ENCODE measurements at places on chromosomes 1 and 21.

DNA sequence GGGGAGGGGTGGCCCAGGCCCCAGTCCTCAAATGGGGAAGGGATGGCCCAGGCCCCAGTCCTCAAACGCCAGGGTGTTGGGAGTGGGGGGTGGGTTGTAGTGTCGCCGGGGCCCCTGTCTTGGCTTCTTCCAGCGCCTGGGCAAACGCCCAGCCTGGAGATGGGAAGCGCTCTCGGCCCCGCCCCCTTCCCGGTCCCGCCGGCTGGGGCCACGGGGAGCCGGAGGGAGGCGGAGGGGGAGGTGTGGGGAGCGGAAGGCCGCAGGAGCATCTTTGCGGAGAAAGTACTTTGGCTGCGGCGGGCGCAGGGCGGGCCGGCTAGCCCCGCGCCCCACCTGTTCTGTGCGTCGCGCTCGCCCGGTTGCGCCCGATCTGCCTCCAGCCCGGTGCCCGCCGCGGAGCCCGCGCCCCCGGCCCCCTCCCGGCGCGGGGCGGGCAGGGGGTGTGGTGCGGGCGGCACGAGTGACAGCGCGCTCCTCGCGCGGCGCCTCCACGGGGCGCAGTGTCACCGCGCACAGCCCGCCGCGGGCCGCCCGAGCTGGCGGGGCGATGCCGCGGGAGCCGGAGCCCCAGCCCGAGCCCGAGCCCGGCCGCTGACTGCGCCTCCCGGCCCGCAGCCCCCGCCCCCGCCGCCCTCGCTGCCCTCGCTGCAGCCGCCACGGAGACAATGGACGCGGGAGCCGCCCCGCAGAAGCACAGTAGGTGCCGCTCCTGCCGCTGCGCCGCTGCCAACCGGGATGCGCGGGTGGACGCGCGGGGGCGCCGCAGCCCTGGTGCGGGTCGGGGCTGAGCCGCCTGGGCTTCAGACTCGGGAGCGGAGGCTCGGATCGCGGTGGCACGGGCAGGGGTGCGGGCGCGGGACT lies 31.1 kb upstream of the PEX10 start:
- DNase-seq, result no peak

- DNase-seq, result no peak
Observed at GRCh38 chr1:201421041-201421440, 489 bp downstream of the TNNI1 start.

GRCh38 chr1:15033264-15033663 lies 120.3 kb upstream of the TMEM51 start:
- DNase-seq, result no peak

DNA sequence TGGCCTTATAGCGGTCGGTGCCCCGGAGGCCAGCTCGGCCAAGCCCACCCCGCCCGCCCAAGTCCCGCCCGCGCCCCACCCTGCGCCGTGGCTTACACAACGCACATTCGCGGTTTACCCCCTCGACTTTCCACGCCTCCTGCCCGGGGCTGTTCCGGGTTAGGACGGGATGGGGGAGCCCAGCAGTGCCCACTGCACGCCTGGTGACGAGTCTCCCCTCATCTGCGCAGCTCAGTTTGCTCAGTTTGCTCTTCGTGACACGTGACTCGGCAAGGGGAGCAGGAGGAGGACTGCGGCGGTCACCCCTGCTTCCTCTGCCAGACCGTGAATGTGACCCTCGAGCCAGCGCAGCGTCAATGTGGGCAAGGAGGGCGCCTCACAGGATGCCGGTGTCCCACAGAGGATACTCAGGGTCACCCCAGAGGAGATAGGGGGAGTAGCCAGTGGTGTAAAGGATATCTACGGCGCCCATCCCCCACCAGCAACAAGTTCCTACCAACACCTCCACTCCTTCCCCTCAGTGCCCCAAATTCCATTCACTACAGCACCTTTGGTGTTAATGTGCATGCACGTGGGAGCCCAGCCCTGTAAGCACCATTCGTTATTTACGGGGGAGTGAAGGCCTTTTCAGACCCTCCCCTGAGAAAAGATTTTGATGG lies 350 bp upstream of the S100A6 start:
- no peak for DNase-seq

- no peak for DNase-seq
Observed at GRCh38 chr21:43911015-43911934, 46.3 kb downstream of the AGPAT3 start.

DNA sequence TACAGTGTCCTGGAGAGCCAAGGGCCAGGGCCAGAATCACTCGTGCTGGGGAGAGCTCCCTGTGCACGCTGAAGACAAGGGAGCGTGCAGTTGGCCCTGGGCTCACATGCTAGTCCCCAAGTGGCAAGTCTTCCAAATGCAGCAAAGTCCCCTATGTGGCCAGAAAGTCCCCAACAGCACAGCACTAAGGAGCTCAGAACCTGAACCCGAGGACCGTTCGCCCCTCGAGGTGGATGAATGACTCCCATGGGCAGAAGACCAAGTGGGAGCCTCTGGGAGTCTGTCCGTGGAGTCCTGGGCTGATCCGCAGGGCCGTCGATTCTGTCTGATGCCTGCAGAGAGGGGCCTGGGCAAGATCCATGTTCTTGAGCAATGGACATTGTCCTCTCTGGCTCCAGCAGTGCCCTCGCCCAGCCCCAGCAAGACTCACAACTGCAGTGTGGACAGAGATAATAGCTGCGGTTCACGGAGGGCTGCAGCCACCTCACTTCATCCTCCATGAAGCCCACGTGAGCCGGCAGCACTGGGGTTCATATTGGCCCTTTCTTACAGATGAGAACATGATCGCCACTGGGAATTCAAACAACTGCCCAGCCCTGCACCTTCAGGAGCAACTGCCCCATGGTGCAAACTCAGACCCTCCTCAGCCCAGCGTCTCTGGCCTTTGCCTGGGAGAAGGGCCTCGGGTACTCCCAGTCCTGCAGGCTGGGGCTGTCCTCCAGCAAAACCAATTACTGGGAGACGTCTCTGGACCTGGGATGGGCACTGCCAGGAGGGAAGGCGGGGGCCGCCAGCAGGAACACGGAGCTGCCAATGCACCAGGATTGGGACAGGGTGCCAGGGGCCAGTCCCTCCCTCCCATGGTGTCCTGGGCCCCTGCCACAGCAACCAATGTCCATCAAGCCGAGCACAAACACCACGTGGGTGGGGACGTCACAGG lies 243.7 kb downstream of the NPHP4 start:
- no peak for DNase-seq

- DNase-seq, result no peak
Observed at GRCh38 chr1:15816674-15817073, 9.2 kb upstream of the UQCRHL start.

GRCh38 chr1:213457186-213457585 lies 406.1 kb downstream of the RPS6KC1 start:
- no peak for DNase-seq

GRCh38 chr1:41861535-41862383 lies 57.0 kb downstream of the HIVEP3 start:
- DNase-seq, result no peak

DNA sequence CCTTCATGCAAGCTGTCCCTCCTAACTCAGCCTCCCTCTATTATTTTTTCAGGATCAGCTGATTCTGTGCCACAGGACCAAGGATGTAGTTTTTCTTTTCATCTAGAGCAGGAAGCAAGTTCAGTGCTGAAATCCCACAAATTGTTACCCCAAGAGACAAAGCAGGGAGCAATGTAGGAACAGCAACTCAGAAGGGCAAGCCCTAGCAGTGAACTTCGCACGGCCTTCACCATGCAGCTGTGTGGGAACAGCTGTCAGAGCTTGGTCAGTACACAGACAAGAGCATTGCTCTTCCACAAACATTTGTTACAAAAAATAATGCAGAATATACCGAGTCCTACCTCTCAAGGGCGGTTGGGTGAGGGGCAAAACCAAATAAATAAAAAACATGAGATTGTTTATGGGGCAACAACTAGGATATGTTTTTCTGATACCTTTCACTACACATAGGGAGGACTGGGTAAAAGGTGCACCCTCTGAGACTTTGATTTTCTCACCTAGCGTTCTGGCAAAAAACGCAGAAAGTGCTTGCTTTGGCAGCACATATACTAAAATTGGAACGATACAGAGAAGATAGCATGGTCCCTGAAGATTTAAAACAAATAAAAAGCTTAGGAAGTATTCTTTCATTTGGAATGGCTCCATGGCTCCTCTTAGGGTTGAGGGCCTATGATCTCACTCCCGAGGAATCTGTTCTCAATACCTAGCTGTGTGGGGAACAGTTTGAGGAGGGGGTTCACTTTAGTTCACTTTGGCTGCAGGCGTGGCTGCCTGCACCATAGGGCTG lies 37.1 kb upstream of the ANGPTL7 start:
- DNase-seq, result no peak

DNA sequence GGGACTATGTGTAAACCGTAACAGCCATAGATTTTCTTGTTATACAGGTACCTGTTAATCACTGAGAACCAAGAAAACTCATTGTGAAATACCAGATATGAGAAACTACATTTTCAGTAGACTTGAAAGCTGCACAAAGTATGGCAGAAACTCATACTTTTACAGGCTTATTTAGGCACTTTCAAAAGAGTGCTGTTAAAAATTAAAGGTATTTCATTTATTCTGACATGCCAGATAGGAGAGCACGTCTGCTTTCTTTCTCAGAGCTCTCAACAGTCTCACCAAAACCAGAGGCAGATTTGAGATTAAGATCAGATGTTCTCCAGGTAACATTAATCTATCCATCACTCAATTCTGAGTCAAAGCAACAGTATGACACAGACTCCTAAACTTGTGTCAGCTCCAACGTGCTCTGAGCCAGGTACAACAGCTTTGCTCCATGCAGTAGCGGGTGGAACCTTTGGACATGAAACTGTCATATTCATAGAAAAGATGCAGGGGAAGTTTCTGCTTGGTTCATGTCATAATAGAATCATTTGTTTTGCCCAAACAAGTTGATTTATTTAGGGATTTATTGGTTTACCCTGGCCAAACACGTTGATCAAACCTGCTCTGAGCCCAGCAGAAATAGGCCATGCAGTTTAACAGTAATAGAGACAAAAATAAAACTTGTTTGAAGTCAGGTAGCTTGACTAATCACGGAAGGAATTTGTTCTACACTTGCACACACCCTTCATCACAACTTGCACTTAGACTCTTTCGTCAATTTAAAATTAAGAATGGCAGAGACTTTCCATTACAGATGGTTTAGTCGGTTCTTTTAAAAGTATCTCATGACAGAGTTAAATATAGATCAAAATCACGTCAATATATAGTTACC lies 20.8 kb upstream of the TSNAX start:
- no peak for DNase-seq

- DNase-seq, result no peak
Observed at GRCh38 chr1:17746920-17747319, 8.2 kb upstream of the ACTL8 start.

DNA sequence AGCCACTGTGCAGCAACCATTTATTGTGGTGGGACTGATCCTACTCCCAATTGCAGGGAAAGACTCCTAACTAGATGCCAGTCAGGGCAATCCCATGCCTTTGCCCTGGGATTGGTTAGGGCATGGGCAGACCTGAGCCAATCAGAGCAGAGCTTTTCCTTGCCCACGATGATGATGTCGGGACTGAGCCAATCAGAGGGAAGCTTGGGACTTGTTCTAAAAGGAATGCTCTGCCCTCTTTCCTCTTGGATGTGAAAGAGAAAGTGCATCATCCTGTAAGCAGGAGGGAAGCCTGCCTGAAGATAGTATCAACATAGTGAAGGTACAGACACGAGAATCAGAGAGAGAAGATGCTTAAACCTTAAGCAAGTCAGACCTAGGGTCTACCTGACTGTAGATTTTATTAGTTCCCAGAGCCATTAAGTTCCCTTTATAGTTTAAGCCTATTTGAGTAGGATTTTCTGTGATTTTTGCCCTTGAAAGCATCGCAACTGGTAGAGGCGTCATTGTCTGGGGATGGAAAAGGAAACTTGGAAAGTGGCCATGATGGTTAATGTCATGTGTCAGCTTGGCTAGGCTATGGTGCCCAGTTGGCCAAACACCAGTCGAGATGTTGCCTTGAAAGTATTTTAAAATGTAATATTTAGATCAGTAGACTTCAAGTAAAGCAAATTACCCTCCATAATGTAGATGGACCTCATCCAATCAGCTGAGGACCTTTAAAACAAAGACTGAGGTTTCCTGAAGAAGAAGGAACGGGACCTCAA lies 19.9 kb downstream of the IRF2BP2 start:
- no peak for DNase-seq

- DNase-seq, result no peak
Observed at GRCh38 chr1:30444401-30444800, 279.0 kb downstream of the MATN1 start.

Data from activated CD8-positive, alpha-beta memory T cell treated with anti-CD3 and anti-CD28 coated beads for 48 hours (primary cell).